ENCODE measurements at places on chromosomes 7 and 10.

DNA sequence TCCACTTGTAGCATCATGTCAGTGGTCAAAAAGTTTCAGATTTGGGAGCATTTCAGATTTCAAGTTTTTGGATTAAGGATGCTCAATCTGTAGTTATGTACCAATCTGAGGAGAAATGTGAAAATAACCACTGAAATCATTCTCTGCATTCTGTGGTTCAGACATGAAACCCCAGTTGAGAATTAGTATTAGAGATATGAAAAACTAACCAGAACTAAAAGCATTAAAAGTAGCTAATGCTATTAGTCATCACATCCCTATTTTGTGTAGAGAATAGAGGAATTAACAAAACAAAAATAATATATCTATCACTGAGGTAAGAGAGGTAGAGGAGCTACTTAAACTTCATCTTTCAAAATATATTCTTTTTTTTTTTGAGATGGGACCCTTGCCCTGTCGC is 28.0 kb downstream of the MICU1 start:
- DNase-seq: no peak

GRCh38 chr10:119670717-119671116 is 19.5 kb downstream of the BAG3 start:
- DNase-seq: no peak

- DNase-seq: no peak
These were observed 89.2 kb downstream of the ZMIZ1 start for GRCh38 chr10:79158004-79158340.

GRCh38 chr7:146417176-146417575 is 300.6 kb downstream of the CNTNAP2 start:
- DNase-seq: no peak

DNA sequence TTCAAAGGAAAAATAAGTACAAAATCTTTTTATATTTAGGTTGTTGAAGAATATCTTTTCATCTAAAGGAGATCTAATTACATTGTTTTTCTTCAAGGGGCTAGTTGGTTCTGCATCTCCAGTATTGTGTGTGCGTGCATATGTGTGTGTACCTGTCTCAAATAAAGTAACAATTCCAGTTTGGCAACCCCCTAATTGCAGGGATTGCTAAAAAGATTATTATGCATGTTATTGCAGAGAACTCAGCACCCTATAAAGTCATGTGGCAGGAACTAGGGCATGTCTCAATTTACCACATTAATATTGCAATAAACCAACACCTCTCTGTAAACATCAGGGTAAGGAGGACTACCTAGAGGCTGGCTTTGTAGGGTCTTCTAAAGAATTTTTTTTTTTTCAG is 37.0 kb downstream of the MRPS33 start:
- no peak for DNase-seq

- no peak for DNase-seq
These were observed 59.9 kb downstream of the PON1 start for GRCh38 chr7:95264363-95264891.

GRCh38 chr10:104880624-104881398 is 239.7 kb downstream of the SORCS3 start:
- no peak for DNase-seq

DNA sequence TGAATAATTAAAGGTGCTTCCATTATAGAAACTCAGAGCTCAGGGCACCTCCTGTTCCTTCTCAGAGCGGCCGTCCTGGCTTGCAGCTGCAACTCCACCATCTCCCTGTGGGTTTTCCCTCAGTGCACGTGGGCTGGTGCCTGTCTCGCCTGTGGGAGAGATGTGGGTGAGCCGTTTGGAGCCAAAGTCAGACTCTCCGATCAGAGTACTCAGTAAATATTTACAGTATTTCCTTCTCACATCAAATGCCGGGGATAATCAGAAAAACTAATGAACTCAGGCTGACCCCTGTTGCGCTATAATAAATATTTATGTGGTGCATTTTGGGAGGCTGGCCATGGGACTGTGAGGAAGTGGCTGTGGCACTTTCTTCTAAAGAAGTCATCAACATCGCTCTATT is 155.8 kb upstream of the HABP2 start:
- DNase-seq: no peak

- no peak for DNase-seq
These were observed 68.8 kb upstream of the INSIG1 start for GRCh38 chr7:155228894-155229293.

DNA sequence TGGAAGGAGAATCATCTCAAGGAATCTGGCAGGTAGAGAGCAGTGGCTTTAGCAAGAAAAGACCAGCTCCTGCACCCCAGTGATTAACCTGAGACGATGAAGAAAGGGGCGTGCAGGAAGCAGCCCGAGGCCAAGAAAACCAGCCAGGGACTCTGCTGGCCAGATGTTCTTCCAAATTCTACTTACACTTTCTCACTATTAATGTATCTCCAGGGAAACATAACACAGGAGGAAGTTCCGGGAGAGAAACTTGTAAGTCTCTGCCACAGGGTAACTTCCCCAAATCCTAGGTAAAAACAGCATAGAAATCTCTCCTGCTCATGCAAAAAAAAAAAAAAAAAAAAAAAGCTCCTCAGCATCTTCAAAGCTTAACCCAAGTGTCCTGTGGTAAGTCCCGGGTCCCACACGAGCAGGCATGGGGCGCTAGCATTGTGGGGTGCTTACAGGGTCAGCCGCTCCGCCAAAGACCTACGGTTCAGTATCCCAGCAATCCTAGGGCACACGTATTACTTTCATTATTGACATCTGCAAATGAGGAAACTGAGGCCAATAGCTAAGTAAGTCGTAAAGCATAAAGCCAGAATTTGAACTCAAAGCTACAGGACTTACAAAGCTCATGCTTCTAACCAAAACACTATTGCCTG is 97.2 kb upstream of the GNA12 start:
- DNase-seq: no peak

DNA sequence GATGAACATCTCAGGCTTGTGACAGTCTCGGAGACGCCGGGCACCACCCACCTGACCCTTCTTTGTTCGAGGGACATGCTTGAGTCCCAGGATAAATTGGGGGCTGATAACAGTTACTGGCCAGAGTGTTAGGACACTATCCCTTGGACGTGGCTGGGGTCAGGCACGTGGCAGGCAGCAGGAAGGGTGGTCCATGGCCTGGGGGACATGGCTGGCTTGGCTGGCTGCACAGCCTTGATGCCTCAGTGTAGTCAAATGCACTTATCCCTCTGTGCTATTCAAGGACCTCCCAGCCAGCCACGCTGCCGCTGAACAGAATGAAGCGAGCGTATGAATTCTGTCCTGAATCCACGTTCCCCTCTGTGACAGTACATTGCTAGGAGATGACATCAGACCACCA is 662.0 kb upstream of the FOXK1 start:
- peak; percentile 52 for DNase-seq

GRCh38 chr10:118742782-118743181 is 12.0 kb downstream of the CACUL1 start:
- no peak for DNase-seq

GRCh38 chr7:70303309-70303708 is 705.0 kb downstream of the AUTS2 start:
- DNase-seq: no peak

- DNase-seq: no peak
These were observed 77.0 kb downstream of the NKX6-2 start for GRCh38 chr10:132708936-132709335.

DNA sequence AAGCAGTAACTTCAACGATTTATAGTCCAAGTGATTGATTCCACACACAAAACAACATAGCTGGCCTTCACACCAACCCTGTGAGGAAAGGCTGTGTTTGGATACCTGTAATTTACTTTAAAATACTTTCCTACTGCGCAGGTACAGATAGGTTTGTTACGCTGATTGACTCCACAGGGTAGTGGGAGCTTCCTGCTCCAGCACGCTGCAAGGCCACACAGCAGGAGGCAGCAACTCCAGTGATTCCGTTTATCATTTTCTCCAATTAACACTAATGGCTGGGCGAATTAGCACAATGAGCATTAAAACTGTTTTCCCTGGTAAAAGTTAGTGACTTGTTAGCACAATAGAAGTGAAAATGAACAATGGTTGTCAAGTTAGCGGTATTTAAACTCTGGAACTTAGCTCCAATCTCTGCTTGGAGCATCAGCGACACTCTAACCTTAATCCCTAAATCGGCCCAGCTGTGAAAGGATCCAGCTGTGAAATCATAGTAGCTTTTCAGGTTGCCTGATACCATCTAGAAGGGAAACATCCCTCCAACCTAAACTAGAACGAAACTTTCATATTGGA is 959 bp downstream of the DCLRE1C start:
- DNase-seq: no peak

GRCh38 chr10:97805949-97806348 is 34.1 kb upstream of the SFRP5 start:
- no peak for DNase-seq

DNA sequence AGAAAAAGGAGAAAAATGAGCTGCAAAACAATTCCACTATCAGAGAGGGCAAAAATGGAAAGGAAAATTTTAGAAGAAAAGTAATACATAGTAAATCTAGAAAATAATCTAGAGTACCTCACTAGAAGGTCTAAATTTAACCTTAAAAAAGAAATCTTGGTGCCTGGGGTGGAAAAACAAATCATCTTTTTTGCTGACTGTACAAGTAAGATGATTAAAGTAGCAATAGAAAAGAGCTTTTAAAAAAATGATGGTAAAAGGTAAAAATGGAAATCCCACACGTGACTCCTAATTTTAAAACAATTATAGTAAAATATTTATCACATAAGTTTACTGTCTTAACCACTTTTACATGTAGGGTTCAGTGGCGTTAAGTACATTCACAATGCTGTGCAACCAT is 28.8 kb upstream of the GOT1 start:
- no peak for DNase-seq

- no peak for DNase-seq
These were observed 13.2 kb upstream of the SCIN start for GRCh38 chr7:12557282-12557681.

DNA sequence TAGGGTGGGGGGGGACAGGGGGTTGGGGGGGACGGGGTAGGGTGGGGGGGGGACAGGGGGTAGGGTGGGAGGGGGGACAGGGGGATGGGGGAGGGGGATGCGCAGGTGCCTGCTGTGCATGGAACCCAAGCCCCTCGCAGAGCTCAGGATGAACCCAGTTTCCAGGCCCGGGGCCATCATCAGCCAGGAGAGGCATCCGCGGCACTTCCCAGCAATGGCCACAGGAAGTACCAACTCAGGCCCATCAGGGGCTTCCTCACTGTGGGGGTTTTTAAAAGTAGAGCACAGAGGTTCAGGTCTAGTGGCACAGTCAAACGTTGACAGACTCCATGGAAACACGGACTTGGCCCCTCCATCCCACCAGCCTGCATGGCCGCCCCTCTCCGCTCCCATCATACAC is 172.7 kb downstream of the DIP2C start:
- DNase-seq: no peak

DNA sequence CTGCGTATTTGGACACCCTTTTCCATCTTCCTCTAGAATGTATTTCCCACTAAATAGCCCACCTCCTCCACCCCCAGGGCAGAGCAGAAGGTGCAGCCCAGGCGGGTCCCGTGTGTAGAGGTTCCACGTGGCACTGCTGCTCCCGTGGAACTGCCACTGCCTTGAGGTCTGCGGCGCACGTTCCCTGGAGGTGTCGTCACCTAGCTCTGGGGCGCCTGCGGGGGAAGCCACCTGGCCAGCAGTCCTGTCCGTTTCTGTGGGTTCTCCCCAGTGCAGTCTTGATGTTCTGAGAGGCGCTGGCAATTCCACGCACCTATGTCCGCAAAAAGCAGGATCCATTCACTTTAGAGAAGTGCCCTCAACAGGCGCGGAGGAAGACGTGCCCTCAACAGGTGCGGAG is 21.9 kb downstream of the BNIP3 start:
- no peak for DNase-seq

DNA sequence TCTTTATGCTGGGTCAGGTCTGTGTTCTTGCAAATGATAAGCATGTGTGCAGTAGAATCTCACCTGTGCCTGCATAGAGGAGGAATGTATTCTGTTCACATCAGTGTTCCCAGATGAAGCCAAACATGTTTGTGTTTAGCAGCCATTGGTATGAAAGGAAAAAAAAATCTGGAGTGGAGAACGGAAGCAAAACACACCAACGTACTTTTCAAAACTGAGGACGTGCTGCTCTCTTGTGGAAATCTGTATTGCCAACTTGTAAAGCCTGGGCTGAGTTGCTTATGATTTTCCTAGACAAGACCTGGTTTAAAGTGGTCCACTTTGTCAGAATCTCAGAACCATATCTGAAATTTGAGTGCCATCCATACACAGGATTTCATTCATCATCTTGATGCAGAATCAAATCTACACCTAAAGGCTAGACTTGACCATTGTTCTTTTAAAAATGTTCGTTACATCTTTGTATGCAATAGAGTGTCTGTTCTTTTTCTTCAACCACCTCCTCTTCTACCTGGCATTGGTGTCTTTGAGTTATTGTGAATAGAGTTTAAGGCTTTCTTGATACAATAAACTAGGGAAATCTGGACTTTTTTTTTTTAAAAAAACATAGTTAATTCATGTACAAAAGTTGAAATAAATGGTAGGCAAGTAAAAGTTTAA is 367.7 kb downstream of the PHF14 start:
- DNase-seq: no peak

DNA sequence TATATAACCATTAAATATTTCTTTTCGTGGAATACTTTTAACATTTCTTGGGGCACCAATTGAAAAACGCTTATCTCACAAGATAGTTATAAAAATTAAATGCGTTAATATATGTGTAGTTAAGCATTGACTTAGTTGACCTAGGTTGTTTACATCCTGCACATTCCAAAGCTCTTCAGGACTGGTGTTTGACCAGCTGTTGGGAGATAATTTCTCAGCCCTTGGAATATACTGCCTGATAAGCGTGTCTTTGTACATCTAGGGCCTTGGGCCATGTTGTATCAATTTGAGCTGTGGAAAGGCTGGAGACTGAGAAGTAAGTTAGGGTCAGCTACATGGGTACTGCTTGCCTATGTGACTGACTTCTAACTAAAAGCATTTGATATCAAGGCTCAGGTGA is 90.0 kb upstream of the AOAH start:
- DNase-seq: no peak

- DNase-seq: no peak
These were observed 62.1 kb upstream of the ADGRA1 start for GRCh38 chr10:133025558-133026090.

GRCh38 chr10:69241575-69241974 is 21.4 kb downstream of the HKDC1 start:
- no peak for DNase-seq

GRCh38 chr10:60950300-60950699 is 6.3 kb upstream of the RHOBTB1 start:
- DNase-seq: no peak

DNA sequence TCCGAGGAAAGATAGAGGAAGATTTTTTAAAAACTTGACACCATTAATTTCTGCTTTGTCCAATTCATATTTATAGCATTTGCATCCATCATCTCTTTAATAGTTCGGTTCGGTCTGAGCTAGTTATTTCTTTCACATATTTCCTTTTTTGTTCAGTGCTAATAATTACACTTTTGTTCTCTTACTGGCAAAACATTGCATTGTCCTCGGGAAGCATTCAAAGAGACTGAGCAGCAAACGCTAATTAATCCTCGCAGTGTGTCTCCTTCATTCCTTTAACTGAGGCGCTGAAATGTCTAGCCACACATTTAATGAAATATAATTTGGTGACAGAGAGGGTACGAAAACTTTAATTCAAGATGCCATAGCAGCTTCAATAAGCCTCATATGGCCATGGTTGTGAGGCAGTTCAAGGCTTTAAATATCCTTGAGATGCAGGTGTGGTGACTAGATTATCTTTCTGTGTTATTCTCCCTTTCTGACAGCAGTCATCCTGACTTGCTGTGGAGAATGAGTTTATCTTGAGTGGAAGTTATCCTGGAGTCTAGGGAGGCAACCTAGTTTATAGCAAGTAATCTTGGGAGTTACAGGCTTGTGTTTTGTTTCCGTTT is 431.4 kb downstream of the SDK1 start:
- DNase-seq: no peak

- no peak for DNase-seq
These were observed 137.9 kb downstream of the RAPGEF5 start for GRCh38 chr7:22219036-22219435.

All from coronary artery (tissue), 2 donors.